Stimulated activated CD4-positive, alpha-beta T cell treated with anti-CD3 and anti-CD28 coated beads, Interleukin-4, amount 100 ng/mL, for 24 hours (primary cell): ENCODE measurements at places on chromosomes 16 and 17.

GRCh38 chr16:80287674-80288073 lies 253.1 kb upstream of the DYNLRB2 start:
- DNase-seq, result no peak

DNA sequence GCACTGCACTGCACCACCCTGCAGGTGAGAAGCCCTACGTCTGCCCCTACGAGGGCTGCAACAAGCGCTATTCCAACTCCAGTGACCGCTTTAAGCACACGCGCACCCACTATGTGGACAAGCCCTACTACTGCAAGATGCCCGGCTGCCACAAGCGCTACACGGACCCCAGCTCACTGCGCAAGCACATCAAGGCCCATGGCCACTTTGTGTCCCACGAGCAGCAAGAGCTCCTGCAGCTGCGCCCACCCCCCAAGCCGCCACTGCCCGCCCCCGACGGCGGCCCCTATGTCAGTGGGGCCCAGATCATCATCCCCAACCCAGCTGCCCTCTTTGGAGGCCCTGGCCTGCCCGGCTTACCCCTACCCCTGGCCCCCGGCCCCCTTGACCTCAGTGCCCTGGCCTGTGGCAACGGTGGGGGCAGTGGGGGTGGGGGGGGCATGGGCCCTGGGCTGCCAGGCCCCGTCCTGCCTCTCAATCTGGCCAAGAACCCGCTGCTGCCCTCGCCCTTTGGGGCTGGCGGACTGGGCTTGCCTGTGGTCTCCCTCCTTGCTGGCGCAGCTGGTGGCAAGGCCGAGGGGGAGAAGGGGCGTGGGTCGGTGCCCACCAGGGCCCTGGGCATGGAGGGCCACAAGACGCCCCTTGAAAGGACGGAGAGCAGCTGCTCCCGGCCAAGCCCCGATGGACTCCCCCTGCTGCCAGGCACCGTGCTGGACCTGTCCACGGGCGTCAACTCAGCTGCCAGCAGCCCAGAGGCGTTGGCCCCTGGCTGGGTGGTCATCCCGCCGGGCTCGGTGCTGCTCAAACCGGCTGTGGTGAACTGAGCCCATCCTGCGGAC lies 14.2 kb downstream of the PAM16 start:
- no peak for DNase-seq

- DNase-seq, result no peak
Measured at GRCh38 chr16:61797961-61798507, 238.2 kb downstream of the CDH8 start.

DNA sequence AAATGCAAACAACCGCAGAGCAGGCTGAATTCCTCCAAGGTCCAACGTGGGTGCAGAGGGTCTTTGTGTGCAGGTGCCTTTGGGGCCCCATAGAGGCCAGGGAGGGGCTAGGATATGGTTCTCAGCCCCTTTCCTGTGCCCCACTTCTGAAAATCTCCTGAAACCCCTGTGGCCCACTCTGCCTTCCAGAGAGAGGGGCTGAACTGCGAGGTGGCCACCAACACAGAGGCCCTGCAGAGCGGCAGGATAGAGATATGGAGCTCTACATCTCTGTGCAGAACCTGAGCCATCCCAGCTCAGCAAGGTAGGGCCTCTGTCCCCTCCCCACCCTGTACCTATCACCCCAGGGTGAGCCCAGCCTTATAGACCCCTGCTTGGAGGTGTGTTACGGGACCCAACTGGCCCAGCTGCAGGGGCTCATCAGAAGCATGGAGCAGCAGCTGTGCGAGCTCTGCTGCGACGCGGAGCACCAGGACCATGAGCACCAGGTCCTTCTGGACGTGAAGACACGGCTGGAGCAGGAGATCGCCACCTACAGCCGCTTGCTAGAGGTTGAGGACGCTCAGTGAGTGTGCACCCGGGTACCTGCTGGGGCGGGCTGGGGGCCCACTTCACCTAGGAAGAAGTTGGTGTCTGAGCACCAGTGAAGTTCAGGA lies 5.5 kb downstream of the USP6 start:
- no peak for DNase-seq

DNA sequence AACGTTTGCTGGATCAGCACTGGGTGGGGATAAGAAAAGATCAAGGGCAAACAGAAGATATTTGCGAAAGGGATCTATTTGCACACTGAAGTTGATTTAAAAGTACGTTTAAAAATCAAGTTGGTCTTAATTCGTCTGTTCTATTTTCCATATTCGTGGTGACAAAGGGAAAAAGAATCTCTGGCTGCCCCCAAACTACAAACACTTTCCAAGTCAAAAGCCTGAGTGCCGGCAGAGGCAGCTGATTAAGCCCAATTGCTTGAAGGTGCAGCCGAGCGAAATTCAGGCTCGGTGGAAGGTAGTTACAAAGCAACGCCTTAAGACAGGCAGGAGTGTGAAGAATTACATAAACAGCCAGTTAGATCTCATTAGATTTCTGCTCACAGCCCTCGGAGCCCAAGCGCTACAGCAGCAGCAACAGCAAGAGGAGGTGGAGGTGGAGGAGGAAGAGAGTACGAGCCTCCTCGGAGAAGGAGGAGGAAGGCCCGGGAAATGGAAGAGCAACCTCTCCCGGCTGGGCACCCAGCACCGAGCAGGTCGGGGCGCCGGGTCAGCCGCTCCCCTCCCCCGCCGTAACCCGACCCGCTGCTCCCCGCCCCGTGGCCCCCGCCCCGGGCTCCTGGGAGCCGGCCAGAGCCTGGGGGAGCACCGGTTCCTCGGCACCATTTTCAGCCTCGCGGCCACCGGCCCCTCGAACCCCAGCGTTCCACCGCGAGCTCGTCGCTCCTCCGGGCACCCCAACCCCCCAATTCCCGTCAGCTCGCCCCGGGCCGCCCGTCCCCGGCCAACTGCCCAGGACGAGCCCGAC lies 890 bp downstream of the TOB1 start:
- peak; percentile 42 for DNase-seq

GRCh38 chr17:41415833-41416335 lies 8.5 kb downstream of the KRT37 start:
- DNase-seq, result no peak

- no peak for DNase-seq
Measured at GRCh38 chr17:15087946-15088345, 177.2 kb downstream of the PMP22 start.

DNA sequence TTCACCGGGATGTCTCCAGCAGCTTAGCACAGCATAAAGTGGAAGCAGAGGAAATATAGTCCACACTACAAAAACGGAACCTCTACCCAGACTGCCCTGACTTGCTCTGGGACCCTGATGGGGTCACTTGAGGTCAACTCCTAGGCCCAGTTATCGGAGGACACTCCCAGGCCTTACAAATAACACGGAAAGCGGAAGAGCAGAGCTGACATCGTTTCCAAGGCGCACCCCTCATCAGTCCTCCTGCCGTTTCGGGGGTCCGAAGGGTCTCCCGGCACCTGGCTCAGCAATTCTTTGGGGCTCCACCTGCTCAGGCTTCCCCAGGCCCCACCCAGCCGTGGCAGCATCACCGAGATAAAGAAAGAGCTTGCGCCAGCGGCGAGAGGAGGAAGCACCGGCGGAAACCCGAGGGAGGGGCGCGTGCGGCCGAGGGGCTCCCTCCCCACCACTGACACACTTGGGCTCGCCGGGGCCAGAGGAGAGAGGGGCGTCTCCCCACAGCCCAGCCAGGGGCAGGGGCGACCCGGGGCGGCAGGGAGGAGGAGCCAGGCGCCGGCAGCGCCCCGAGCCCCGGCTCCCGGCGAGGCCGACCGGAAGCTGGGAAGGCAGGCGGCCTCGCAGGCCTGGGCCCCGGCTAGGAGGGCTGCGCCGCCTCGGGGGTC lies 727 bp downstream of the CORO7 start:
- DNase-seq, result peak; percentile 57

GRCh38 chr17:81976332-81977210 lies 858 bp upstream of the ASPSCR1 start:
- DNase-seq, result peak; percentile 39

GRCh38 chr17:76477576-76477975 lies 10.2 kb downstream of the AANAT start:
- DNase-seq, result no peak

- DNase-seq, result no peak
Measured at GRCh38 chr16:65339062-65339461, 217.2 kb upstream of the CDH11 start.

DNA sequence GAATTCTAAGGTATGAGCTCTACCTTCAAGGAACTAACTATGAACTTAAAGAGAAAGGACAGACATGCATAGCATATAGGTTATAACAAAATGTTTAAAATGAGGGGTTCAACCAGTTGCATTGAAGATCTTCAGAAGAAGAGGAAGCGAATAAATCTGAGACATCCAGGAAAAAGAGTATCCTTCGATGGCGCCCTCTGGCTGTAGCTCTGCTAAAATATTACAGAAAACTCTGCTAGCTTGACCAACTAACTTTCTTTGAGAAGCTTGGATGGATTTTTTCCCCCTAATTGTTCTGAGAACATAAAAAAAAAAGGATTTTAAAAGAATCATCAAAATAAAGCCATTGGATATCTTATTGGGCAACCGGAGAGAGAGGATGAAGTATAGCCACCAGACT lies 659.9 kb upstream of the SOX9 start:
- DNase-seq, result no peak

DNA sequence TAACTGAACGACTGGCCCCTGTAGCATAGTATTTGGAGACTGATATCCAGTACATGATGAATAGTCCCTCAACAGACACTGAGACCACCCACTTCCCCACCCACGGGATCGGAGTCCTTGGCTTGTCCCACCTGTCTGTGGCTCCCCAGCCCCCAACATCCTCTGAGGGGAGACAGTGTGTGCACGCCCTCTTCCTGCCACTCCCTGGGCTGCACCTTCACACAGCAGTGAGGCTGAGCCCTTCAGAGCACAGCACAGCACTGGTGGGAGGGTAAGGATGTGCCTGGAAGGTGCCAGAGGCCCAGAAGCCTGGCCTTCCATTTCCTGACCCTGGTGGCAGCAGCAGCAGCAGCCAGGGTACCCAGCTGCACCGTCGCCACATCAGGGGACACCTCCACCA lies 11.0 kb downstream of the DNASE1 start:
- DNase-seq, result peak; percentile 17

- DNase-seq, result peak; percentile 54
Measured at GRCh38 chr17:16419929-16420271, 4.5 kb downstream of the TRPV2 start.

DNA sequence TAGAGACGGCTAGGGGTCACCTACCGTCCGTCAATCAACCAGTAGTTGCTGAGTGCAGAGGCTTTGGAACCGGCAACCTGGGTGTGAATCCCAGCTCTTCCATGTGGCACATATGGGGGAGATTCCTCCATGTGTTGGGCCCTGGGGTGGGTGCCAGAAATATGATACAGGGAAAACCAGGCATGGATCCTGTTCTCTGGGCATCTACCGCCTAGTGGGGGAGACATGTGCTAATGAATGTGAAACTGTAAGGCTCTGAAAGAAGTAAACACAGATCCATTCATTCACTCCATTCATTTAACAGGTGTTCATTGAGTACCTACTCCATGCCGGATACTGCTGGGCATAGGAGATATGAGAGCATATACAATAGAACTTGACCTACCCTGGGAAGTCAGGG lies 39.5 kb upstream of the SDK2 start:
- DNase-seq, result no peak

- no peak for DNase-seq
Measured at GRCh38 chr17:1025733-1026598, 29.0 kb downstream of the TIMM22 start.

DNA sequence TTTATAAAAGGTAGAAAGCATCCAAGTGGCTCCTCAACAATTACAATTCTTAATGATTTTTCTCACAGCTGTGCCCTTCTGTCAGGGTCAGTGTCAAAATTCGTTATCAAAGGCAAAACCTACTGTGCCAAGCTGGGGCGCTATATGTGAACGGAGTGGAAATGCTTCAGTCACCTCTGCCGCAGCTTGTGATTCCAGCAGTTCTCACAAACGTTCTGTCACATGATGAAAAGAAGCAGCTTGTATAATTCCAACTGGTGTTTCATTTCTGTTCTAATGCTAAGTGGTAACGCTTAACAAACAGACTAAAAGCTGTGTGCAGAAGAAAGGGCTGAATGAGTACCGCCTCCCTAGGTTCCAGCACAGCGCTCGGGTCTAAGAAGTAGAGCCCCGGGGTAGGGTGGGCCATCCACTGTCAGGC lies 14.2 kb downstream of the PLD6 start:
- no peak for DNase-seq

DNA sequence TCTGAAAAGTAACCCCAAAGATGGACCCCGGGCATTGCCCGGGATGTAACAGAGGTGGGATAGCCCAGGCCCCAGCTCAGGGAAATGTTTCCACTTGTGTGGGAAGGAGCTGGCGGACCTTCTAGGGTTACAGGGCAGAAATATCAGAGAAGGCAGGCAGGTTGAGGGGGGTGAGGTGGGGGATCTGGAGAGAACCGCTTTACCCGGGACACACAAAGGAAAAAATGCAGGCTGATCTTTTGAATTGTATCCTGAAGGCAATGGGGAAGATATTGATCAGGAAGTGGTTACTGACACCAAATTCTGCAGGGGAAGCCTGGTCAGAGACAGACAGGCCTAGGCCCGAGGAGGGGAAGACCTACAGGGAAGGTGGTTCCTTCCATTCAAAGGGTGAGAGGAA lies 3.5 kb downstream of the SLC47A1 start:
- no peak for DNase-seq

DNA sequence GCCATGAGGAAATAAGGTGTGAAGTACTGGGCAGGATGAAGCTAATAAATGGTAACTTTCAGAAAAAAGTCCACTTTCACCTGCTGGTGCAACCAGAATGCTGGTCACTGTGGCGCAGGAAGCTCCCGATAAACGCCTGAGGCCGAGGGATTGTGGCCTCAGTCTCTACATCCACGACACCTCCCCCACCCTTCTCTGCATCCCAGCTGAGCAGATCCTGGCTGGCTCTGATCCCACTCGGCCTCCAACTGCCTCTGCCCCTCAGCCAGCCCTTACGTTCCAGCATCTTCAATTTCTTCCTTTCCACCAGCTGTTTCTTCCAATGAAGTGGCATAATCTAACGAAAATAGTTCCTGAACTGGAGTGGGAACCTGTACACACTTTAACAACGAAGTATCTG lies 49.5 kb downstream of the COX4I1 start:
- no peak for DNase-seq

- DNase-seq, result no peak
Measured at GRCh38 chr17:63695889-63696288, 4.0 kb downstream of the LIMD2 start.

DNA sequence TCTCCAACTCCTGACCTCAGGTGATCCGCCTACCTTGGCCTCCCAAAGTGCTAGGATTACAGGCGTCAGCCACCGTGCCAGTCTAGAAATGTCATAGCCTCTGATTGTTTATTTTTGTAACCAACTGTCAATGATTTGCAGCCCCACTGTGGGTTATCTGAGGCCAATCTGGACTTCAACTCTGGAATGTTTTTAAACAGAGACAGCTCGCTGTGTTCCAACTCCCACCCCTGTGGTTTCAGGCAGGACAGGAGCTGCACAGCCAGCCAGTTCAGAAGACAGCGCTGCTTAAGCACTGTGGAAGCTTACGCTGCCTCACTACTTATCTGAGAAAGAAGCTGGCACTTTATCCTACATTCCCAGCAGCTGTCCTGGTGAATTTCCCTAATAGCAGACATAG lies 19.5 kb downstream of the MRM3 start:
- DNase-seq, result no peak
